ENCODE measurements at places on chromosomes 2 and 18.

- DNase-seq = no peak
Observed at GRCh38 chr2:207219081-207219630, 53.4 kb upstream of the KLF7 start.

DNA sequence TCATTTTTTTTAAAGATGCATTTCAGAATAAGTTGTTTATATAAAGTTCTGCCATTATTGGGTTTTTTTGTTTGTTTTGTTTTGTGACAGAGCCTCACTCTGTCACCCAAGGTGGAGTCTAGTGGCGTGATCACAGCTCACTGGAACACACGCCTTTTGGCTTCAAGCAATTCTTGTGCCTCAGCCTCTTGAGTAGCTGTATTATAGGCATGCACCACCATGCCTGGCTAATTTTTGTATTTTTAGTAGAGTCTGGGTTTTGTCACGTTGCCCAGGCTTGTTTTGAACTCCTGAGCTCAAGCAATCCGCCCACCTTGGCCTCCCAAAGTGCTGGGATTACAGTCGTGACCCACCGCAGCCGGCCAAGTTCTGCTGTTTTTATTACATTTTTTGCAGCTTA is 72.3 kb downstream of the R3HDM1 start:
- no peak for DNase-seq

DNA sequence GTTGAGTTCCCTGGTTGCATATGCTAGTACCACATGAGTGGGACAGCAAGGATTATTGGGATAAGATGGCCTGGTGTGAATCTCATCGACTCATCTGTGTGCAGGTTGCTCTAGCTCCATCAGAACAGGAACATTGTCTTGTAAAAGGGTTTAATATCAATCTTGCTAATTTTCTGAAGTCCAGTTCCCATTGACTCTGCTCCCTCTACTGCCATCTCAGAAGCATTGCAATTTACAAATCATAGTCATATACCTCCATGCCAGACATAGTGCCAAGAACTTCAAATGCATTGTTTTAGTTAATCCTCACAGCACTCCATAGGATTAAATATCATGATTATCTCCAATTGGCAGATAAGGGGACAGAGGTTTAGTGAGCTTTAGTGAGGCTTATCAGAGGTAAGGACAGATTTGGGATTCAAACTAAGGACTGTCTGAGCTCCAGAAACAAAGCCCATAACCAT is 4.8 kb upstream of the STAT4 start:
- DNase-seq = peak; percentile 52

DNA sequence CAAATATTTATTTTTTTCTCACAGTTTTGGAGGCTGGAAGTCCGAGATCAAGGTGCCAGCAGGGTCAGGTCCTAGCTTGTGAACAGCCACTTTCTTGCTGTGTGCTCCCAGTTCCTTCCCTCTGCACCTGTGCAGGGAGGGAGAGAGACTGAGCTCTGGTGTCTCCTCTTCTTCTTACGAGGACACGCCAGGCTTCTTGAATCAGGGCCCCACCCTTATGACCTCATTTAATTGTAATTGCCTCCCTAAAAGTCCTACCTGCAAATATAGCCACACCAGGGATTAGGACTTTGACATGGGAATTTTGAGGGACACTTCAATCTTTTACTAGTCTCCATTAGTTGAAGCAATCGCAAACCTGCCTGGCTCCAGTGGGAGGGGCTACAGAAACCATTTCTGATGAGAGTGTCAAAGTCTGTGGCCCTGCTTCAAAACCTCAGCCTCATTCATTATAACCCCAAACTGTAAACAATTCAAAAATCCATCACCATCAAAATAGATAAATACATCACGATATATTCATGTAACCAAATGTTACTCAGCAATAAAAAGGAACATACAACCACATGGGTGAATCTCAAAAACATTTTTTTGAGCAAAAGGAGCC is 18.2 kb upstream of the SEH1L start:
- no peak for DNase-seq

DNA sequence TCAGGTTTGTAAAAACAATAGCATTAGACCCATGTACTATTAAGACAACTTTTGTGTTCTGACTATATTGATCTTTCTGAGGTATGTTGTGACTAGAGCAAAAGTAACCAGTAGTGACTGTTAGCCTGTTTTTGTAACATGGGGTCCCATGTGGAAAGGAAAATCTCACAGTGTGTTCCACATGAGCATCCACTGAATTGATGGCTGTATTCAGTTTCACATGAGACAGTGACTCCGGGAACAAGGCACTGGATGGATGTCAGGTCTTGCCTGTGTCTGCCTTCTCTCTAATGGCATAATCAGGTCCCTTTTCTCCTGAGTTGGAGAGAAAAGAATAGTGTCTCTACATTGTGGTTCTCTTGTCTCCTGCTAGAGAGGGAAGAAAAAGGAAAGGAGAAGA is 27.5 kb downstream of the TMEM178A start:
- no peak for DNase-seq

- no peak for DNase-seq
Observed at GRCh38 chr2:43872151-43872550, 33.4 kb downstream of the ABCG8 start.

- DNase-seq = no peak
Observed at GRCh38 chr2:11955884-11956291, 209.5 kb downstream of the LPIN1 start.

DNA sequence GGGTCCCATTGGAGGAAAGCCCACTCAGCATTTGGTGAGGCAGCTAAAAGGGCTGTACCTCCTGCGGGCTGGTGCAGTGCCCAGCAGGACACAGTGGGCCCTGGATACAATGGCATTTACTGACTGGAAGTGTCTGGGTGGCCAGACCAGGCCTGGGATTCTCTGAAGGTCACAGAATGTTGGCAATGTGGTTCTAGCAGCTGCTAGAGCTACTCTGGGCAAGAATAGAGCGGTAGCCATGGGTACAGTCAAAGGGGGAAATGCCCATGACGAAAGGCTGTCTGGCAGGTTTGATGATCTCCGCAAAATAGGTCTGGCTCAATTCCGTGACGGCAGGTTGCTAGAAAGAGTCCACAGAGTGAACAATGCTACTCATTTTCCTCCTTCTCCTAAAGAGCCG is 241.8 kb downstream of the AFF3 start:
- DNase-seq = no peak

- no peak for DNase-seq
Observed at GRCh38 chr2:217477583-217477982, 525.2 kb downstream of the TNS1 start.

- DNase-seq = no peak
Observed at GRCh38 chr18:37769826-37770225, 204.2 kb upstream of the CELF4 start.

- DNase-seq = no peak
Observed at GRCh38 chr2:173990245-173990644, 25.1 kb upstream of the SP3 start.

GRCh38 chr2:242064364-242065250 is 195.1 kb downstream of the RTP5 start:
- DNase-seq = no peak

- DNase-seq = no peak
Observed at GRCh38 chr2:98463081-98463481, 18.4 kb downstream of the INPP4A start.

DNA sequence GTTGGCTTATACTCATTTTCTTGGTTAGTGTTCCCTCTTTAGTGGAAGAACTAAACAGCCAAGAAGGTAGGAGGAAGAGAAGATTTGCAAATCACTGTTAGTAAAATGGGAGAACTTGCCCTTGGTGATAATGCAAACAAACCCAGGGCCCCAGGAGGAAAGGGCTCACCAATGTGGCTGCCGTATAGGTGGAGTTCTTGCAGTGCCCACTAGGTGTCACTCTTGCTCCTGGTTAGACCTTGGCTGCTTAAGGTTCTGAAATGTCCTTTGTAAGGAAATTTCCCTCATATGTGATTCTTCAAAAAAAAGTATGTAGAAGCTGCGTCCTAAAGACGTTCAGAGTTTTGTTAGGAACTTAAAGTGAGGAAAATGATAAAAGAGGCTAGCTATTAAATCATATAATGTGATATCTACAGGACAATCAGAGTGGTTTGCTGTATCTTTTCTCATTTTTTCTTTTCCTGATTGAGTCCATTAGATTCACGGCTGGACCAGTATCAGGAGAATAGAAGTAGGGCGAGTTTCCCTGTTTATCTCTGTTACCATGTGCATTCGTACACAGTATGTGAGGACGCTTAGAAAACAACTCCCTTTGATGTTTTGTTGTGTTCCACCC is 48.6 kb downstream of the RPIA start:
- peak; percentile 74 for DNase-seq

GRCh38 chr18:70288851-70289328 is at the start of gene SOCS6:
SOCS6 (plus strand) TSS chr18:70289045; CDS start chr18:70324669, 35,624 bp downstream.
- DNase-seq = peak; percentile 91

- no peak for DNase-seq
Observed at GRCh38 chr2:66273933-66274490, 160.9 kb upstream of the MEIS1 start.

GRCh38 chr18:5309888-5310470 is 14.5 kb upstream of the ZBTB14 start:
- peak; percentile 37 for DNase-seq

DNA sequence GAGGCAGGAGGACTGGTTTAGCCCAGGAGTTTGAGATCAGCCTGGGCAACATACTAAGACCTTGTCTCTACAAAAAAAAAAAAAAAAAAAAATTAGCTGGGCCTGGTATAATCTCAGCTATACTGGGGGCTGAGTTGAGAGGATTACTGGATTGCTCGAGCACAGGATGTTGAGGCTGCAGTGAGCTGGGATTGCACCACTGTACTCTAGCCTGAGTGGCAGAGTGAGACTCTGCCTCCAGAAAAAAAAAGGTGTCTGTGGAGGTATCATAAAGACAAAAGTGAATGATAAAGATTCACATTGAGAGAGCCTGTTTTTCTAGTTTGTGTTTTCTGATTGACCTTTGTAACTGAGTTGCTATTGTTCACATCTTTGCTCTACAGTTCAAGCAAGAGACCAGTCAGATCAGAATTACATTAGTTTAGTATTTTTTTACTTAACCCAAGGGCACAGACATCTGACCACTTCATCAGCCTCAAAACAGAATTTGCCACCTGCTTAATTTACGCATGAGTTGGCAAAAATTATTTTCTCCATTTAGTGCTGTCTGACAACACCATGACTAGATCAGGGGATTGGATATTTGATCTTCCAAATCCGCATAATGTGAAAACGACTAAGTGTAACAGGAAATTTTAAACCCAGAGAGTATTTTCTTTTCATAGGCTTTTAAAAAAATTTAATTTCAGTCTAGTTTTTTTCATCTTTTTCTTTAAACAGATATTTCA is 271.0 kb downstream of the TGIF1 start:
- DNase-seq = no peak

DNA sequence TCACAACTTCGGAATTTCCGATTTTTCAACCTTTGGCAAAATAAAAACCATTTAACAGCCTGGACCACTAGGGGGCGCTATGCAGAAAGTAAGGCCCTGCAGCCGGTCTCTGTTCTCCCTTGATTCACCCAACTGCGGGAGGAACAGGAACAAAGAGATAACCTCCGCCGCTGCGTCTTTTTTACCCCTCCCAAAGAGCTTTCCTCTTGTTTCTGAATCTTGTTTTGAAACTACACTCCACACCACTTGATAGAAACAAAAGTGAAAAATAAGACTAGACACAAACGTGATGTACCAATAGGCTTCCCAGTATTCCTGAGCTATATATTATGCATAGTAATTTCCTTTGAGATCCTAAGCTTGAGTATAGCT is 231.2 kb downstream of the MYO3B start:
- DNase-seq = peak; percentile 41

- no peak for DNase-seq
Observed at GRCh38 chr2:86053166-86053565, 52.5 kb downstream of the POLR1A start.

GRCh38 chr2:238173692-238174091 is 14.9 kb downstream of the ERFE start:
- peak; percentile 14 for DNase-seq

DNA sequence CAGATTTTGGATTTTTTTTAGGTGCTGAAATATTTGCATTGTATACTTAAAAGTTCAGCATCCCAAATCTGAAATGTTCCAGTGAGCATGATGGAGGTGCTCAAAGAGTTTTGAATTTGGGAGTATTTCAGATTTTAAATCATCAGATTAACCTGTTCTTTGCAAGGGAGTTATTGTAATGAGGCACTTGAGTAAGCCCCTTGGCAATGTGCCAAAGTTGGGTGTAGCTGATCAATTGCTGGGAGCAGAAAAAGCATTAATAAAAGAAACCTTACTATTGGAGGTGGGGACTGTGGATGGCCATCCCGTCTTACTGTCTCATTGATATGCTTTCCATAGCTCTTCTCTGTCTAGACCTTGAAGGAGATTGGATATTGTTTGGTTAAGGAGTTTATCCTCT is 28.3 kb downstream of the MALT1 start:
- DNase-seq = no peak

GRCh38 chr18:73318739-73319479 is 451.1 kb upstream of the NETO1 start:
- no peak for DNase-seq

- DNase-seq = no peak
Observed at GRCh38 chr2:216281876-216282275, 90.4 kb downstream of the MARCHF4 start.

- no peak for DNase-seq
Observed at GRCh38 chr2:221726894-221727513, 154.9 kb upstream of the EPHA4 start.

DNA sequence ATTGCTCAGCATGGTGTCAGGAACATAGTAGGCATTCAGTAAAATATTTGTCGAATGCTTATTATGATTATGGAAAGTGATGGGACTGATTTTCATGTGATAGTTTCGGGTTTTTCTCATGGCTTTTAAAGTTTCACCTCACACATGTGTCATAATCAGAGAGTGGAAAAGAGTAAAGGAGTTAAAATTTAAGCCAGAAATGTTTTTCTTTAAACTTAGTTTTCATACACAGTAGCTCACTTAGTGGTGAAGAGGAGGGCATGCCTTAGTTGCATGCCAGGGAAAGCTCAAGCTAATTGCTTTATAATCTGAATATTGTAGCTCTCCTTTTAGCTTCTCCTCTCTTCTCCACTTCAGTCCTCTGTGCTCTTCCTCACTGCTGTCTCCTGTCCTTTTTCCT is 38.0 kb downstream of the EHBP1 start:
- DNase-seq = no peak

- DNase-seq = no peak
Observed at GRCh38 chr2:122491011-122491410, 735.6 kb downstream of the TSN start.

DNA sequence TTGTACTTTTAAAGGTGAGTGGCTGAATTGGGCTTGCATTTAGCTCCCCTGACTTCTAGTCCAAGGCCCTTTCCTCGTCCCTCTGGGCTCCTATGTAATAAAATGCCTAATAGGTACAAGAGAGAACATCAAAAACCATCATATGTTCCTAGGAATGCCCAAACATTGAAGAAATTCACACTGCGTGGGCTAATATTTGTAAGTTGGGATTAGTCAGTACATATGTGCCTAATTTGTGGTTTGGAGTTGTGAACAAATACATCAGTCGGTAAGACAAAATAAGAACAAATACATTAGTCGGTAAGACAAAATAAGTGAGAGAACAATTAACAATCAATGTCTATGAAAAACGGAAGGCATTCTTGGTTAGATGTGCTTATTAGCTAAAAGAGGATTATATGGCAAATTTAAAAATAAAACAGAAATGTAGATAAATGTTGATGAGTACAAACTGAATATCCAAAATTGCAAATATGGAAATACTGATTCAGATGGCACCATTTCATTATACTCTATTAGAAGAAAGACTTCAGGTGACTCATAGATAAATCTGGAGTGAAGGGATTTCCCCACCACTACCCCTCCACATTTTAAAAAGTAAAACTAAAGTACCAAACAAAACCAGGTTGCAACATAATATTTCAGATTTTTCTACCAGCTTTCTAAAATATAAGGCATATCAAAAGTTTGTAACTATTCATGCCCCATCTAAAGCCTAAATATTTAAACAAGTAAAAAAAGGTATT is 325.4 kb downstream of the ZEB2 start:
- peak; percentile 8 for DNase-seq

GRCh38 chr2:151843691-151844061 is 15.5 kb upstream of the ARL5A start:
- DNase-seq = no peak
